Stimulated activated CD4-positive, alpha-beta T cell treated with anti-CD3 and anti-CD28 coated beads, Interleukin-1b, Interleukin-23, amount 100 ng/mL, for 4 hours (primary cell): ENCODE measurements at places on chromosomes 7 and 10.

- no peak for DNase-seq
Measured at GRCh38 chr10:128144547-128144946, 18.3 kb upstream of the MKI67 start.

DNA sequence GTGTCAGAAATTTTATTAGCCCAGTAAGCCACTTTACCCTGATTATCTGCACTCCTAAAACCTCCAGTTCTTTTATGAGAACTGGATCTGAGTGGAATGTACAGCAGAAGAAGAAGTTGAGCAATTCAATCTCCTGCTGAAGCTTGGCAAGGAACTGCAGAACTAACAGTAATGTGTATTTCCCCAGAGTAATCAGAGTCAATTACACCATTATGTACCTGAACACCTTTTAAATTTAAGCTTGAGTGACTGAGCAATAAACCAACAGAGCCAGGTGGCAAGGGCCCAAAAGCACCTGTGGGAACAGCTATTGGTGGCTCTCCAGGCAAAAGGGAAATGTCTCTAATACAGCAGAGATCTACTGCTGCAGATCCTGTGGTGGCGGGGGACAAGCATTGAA, 40.1 kb upstream of the AKR1C2 start:
- DNase-seq = no peak

DNA sequence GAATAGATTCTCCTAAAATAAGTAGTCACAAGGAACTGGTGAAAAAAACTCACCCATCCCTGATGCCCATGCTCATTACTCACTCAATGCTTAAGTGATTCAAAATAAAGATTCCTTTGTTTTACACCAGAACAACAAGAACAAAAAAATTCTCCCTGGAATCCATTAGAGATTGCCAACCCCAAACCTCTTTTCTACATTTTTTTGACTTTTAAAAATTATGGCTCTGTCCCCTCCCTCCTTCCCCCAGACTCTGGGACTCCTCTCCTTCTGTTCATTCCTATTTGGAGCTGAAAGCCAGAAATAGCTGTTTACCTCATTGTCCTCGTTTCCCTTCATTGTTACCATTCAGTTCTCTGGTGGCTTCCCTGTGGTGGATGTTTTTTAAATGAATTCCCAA, 63.2 kb upstream of the FHIP2A start:
- no peak for DNase-seq

DNA sequence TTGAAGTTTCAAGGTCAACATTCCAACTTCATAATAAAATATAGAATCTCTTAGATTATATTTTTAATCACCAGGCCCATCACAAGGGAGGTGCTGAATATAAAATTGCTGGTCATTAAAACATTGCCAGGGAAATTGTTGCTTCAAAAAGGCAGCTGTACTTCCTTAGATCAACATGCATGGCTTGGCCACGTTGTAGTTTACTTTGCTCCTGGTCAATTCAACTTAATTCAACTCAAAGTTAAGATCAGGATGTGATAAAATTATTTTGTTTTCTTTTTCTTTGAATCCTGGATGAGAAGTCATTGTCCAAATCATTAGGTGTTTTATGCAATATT, 317.4 kb downstream of the PAXIP1 start:
- DNase-seq = no peak

DNA sequence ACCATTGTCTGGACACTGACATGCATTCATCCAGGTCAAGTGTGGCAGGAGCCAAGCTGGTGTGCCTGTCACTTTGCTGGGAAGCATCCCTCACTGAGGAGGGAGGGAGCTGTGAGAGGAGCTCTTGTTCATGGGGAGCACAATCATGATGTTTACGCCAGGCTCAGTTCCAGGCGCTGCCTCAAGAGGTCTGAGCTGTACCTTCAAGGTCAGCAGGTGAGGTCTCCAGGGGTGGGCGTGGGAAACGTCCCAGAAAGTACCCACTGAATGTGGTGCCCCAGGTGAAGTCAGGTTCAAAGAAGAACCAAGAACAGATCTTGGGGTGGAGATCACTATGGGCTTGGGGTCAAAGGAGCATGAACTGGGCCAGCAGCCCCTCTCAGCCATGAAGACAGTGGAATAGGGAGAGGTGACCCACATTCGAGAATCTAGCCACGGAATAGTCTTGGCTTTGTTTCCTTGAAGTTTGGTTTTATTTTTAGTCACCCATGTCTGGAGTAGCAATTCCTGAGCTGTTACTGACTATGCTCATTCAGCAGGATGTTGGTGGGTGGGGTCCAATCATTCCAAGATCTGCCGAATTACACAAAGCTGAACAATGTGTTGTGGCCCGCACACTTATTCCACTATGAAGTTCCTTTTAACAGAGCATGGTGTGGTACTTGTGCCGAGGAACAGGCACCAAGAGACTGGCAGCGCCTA, 29.3 kb downstream of the NPS start:
- DNase-seq = no peak

GRCh38 chr7:102821994-102822747, 73.4 kb downstream of the FAM185A start:
- DNase-seq = no peak

DNA sequence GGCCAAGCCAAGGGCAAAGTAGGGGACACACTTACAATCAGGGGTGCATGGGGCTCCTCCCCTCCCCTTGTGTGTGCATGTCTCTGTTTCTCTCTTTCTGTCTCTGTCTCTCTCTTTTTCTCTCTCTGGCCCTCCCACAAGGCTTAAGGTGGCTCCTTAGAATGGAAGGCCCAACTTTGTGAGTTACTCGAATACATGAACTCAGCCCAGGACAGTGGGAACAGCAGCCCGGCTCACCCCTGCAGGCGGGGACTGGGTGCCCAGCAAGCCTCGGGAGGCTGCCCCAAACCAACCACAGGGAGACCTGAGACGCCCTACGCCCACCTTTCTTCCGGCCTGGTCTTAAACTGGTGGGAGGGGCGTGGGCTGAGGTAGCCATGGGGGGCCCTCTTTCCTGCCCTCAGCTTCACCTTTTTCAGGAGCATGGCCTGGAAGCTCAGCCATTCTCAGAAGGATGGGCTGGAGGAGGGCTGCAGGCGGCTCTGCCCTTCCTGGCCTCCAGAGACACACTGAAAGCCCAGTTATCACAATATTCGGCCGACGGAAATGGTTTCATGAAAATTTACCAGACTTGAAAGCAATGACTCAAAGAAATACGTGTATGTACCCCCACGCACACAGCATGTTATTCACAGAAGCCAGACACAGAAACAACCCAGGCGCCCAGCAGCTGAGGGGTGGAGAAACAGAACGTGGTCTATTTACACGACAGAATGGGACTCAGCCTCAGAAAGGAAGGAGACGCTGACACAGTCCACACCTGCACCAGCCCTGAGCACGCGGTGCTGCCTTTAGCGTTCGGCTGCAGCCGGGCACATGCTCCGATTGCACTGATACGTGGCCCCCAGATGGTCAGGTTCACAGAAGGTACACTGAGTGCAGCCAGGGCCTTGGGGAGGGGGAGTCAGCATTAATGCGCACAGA, 229.5 kb downstream of the PTPRN2 start:
- DNase-seq = no peak

GRCh38 chr7:417625-417889, 102.1 kb downstream of the PDGFA start:
- no peak for DNase-seq

- no peak for DNase-seq
Measured at GRCh38 chr7:70944516-70944915, 187.4 kb upstream of the GALNT17 start.

DNA sequence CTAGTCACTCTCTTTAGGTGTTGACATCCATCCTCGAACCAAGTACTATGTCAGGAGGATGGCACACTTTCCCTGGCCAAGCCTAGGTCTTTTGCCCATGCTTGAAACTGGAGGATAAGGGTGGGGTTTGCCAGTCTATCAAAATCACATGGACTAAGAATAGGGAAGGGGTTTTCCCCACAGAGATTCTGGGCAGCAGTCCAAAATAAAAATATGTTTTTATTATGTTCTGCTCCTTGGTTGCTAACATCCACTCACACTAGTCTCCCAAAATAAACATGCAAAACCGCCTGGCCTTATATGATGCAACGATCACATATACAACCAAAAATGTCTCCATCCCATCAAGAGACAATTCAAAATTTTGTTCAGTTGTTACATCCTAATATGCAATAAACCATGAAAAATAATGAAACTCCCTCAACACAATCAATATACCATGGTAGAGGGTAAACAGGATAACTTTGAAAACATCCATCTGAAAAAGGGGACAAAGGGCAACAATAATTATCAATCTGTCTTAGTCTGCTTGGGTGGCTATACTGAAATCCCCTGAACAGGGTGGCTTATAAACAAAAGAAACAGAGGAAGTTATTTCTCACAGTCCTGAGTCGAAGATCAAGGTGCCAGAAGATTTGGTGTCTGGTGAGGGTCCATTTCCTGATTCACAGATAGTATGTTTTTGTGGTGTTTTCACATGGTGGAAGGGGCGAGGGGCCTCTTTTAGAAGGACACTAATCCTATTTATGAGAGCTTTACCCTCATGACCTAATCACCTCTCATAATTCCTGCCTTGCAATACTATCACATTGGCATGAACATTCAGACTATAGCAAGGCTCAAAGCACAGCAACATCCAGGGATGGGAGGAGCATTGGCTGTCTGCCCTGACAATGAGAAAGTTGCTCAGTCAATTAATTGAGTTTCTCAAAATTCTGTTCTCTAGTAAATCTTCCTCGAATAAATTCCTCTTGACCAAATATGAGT, 159.3 kb downstream of the ETV1 start:
- no peak for DNase-seq

GRCh38 chr10:50641626-50642025, 17.9 kb upstream of the SGMS1 start:
- no peak for DNase-seq

GRCh38 chr7:71133232-71133622, 1.3 kb downstream of the GALNT17 start:
- no peak for DNase-seq

GRCh38 chr7:150481186-150481920, 30.9 kb downstream of the GIMAP8 start:
- no peak for DNase-seq

DNA sequence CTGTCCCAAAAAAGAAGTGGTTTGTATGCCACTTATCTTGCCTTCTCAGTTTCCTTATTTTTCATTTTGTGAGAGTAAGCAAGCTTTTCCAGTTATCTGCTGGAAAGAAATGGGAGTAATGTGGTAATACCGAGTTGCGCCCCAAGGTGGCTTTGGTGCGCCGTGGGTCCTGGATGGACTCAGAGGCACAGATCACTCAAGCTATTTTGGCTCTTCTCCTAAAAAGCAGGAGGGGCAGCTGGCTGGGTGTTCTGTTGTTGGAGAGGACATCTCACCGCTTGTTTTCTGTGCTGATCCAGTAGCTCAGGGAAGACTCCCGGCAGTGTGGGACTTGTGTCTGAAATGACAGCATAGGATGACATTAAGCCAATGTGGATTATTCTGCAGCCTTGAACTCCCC, 16.4 kb downstream of the PRKRIP1 start:
- no peak for DNase-seq

DNA sequence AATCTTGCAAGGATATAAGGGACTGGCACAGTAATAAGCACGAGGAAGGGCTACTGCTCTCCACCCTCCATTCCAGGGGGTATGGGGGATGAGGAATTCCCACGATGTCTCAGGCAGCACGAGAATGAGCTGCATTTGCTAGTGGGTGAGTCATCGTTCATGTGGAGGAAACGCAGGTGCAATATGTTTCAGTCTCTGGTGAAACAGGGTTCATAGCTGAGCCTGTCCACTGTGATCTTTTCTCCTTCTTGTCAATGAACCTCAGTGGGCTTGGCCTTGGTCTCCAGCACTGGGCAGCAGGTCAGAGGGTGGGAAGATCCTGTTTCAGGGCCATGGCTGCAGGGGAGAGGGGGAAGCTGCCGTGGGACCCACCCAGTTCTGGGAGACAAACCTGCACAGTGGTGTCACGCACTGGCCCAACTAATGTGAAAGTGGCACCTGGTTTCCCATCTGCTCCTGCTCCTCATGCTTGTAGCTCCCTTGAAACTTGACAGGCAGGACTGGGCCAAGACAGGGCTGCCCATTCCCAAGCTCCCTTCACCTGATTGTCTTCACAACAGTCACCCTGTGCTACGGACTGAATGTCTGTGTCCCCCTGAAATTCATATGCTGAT, 181.9 kb downstream of the USP6NL start:
- no peak for DNase-seq

- peak; percentile 6 for DNase-seq
Measured at GRCh38 chr10:114631666-114632417, 26.2 kb downstream of the ABLIM1 start.

- DNase-seq = no peak
Measured at GRCh38 chr7:135282561-135283254, 49.1 kb downstream of the STRA8 start.

DNA sequence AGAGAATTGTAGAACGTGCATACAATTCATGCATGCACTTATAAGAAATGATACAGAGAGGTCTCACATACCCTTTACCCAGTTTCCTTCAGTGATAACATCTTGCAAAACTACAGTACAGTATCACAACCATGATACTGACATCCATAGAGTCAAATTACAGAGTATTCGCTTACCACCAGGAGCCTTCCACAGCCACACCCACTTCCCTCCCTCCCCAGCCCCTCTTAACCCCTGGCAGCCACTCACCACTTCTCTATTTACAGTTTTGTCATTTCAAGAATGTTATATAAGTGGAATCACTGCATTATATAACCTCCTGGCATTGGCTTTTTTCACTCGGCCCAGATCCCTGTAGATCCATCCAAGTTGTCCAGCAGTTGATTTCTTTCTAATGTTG, 143.8 kb downstream of the ZNF248 start:
- DNase-seq = no peak
